Hepatic stellate cell (primary cell): ENCODE measurements at places on chromosomes 5 and 9.

DNA sequence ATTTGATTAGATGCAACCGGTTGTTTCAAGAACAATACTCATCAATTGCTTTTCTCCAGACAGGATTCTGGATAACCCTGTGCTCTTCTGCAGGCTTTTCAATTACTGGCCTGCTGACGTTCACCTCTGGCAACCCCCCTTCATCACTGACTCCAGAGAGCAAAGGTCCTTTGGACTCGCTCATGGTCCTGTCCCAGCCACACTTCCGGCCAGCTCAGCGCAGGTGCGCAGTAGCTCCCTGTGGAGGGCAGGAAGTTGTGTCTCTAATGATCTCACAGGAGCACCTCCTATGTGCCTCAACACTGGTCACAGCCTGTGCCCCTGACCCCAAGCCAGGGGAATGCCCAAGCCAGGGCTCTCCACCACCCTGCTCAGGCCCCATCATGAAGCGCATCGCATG, 44.0 kb downstream of the OLFM1 start:
- DNase-seq, result no peak

- no peak for DNase-seq
These were observed 1085.7 kb downstream of the TAF11L14 start for GRCh38 chr5:18720002-18720401.

DNA sequence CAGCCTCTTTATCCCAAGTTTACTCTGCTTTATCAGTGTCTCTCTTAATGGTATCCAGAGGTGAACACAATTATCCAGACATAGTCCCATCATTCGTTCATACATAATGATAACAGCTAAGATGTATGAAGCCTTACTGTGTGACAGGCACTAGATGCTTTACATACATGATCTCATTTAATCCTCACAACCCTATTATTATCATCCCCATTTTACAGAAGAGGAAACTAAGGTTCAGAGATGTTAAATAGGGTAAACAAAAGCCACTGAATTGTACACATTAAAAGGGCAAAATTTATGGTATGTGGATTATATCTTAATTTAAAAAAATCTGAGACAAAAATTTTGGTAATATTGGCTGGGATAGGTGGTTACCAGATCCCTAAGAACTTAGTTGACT, 124.1 kb upstream of the TBC1D2 start:
- DNase-seq, result no peak

DNA sequence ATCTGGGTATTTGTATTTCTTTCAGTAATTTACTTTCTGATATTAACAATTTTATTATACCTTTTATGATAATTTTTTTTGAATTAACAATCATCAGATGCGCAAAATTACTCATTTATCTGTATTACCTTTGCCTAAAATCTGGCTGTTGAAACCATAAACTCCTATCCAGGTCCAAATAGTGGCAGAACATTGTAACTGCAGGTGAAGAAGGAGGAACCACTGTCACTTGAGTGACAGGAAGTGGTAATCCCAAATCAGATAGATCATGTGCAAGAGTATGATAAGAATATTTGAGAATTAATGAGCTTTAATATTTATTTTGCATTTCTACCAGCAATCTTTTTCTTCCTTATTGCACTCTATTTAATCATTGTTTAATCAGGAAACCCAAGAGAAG, 139.3 kb upstream of the TLE4 start:
- no peak for DNase-seq

DNA sequence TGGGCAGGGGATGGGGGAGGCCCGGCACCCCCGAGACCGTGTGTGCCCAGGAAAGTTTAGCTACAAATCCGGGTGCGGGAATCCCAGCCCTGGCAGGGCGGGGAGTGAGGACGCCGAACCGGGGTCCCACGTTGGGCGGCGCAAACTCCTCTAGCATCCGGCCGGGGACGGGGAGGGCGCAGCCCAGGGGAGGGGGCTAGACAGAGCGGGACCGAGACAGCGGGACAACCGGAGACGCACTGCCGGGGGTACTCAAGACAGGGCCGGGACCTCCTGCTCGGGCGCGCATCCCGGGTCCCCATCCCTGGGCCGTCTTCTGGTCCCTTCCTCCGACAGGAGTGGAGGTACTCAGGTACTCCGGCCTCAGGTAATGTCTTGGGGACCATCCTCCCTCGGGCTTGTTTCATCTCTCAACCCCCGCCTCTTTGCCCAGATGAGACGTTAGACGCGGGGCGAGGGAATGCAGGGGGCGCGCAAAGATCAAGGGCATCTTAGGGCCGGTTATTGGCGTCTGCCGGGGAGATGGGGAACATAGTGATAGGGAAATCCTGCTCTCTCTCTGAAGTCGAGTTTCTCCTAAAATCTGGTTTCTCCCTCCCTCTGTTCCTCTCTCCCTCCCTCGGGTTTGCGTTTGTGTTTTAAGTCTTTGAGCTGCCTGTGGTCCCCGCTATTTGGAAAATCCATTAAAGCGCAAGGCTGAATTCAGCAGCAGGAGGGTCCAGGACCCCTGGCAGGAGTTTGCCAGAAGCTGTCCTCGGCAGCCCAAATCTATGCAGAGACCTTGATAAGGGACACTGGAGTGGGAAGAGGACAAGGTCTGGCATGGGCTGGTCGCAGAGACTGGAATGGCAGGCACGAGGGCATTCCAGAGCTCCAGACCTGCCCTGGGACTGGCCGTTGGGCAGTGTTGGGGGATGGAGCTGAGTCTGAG, 815 bp downstream of the PDZD2 start:
- DNase-seq, result no peak

- DNase-seq, result no peak
These were observed 59.2 kb downstream of the OTULIN start for GRCh38 chr5:14723701-14724132.

- no peak for DNase-seq
These were observed 19.7 kb downstream of the NIPSNAP3B start for GRCh38 chr9:104783588-104783987.

- no peak for DNase-seq
These were observed 39.5 kb downstream of the MACROH2A1 start for GRCh38 chr5:135359374-135360165.

DNA sequence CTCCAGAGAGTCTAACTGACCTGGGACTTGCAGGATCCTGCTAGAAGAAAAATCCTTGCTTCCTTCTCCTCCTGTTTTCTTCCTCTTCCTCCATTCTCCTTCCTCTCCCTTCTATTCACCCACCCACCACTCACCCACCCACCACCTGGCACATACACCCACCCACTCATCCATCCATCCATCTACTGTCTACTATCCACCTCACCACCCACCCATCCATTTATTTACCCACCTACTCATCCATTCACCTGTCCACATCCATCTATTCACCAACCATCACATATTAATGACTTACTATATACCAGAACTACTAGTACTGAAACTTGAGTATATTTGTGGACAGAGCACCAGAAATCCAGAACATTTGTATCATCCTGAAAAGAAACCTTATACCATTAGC, 49.4 kb downstream of the EHMT1 start:
- no peak for DNase-seq

GRCh38 chr9:124388275-124389048, 26.8 kb downstream of the PSMB7 start:
- DNase-seq, result no peak

DNA sequence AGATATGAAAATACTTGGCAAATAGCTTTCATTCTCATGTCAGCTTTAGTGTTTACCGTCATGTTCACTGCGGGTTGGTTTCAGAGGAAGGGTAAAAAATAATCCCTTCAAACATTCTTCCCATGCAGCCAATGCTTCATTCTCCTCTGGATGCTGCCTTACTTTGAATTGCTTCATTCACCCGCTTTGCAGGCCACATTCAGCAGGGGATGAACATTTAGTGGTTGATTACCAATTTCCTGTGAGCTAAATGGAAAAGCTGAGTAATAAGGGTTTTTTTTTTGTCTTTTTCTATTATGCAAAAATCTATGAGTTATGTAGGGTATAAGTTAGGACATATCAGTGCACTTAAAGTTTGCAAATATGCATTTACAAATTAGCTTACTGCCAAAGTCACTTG, 96.3 kb upstream of the MEF2C start:
- no peak for DNase-seq

DNA sequence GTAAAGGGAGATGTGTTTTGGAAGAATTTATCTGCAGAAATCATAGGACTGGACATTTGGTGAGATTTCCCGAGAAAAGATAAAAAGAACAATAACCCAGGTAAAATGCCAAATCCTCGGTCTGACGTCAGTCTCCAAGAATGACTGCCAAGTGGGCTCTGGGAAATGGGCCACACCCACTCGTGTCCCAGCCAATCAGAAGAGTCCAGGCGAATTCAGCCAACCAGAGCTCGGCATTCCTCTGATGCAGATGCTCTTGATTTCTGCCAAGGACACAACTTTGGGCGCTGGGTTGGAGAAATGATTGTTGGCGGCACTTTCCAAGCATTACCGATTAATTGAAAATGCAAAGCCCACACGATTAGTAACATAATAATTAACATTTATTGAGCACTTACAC, 73.3 kb downstream of the FGF18 start:
- no peak for DNase-seq

GRCh38 chr5:16593628-16594027, 23.2 kb downstream of the RETREG1 start:
- no peak for DNase-seq

DNA sequence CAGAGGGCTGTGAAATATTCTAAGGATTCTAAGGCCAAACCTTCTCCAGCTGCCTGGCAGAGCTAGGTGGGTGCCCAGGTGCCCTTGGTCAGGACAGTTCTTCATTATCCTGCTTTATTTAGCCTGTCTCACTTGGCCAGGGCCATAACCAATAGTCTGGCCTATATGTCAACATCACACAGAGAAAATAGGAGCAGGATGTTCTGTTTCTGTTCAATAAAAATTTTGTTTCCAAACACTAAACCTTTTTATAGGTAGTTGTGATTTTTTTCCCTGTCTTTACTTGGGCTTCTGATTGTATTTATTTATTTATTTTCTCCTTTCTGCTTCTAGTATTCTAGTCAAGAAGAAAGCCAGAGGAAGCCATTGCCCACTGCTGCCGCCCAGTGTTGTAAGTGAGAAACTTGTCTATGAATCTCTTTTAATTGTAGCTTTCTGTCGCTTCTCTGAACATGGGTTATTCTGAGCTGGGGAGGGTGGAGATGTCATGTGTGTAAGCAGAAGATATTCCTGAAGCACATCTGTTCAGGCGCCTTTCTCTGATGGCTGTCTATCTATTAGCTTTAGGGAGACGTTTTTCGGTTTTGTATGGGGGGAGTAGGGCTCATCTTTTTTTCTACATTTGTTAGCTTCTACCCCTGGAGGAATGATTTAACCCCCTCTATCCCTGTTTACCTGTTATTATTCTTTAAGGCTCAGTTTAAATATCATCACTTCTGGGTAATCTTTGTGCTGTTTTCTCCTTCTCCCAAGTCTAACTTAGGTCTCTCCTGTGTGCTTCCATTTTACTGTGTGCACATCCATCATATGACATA, 97.1 kb downstream of the UNC13B start:
- DNase-seq, result peak; percentile 18

- no peak for DNase-seq
These were observed 132.0 kb downstream of the FAM174A start for GRCh38 chr5:100667161-100667630.

DNA sequence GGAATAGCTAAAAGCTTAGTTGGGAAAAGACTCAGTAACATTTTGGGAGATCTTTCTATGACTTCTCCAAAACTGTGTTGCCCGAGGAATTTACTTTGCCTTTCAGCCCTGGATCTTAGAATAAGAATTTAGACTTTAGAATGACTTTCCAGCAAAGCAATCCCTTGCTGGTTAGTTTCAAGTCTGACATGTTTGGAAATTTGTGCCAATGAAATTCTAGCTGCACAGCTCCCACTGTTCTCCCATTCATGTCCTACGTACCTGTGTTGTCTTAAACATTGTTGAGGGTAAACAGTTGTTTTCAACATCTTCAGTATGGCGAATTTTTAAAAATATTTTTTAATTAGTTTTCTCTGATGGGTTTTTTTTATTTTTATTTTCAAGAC, 111.4 kb downstream of the CCDC192 start:
- DNase-seq, result no peak

GRCh38 chr5:23007236-23007635, 154.1 kb upstream of the CDH12 start:
- no peak for DNase-seq

GRCh38 chr5:15598294-15598902, 98.4 kb downstream of the FBXL7 start:
- no peak for DNase-seq

DNA sequence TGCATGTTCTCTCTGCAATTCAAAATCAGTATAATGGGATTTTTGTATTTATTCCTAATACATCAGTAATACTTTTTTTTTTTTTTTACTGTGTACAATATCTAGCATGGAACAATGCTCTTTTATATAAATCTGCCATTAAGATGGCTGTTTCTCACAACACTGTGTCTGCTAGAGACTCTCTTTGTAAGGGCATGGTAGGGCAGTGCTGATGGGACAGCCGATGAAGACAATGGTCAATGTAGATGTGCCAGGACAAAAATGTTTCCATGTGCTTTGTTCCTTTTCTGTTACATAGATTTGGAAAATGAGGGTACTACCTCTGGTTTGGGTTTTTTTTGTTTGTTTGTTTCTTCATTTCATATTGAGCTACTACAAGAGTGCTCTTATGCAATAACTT, 95.3 kb upstream of the ITGA2 start:
- no peak for DNase-seq

- no peak for DNase-seq
These were observed 263.9 kb downstream of the CTNND2 start for GRCh38 chr5:11640158-11640873.

DNA sequence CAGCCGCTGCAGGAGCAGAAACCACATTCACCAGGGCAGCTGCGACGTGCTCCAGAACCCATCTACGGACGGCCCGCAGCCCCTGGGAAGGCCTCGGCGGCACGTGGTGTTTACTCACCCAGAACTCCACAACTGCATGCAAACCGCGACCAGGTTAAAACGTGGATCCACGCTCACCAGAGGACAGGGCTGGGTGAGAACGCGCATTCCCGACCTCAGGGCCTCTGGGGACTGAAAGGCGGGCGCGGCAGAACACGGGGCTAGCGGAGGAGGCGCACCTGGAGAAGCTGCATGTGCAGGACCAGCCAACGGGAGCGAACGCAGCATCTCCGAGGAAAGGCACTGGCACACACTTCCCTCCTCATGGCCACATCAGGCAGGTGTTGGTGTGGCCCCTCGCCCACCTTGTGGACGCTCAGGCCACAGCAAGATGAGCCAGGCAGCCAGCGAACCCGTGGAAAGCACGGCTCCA, 24.0 kb upstream of the CAMSAP1 start:
- no peak for DNase-seq

GRCh38 chr9:88949961-88950340, 41.3 kb upstream of the S1PR3 start:
- DNase-seq, result no peak
